Ecto neural progenitor cell (in vitro differentiated cells): ENCODE measurements at places on chromosomes 4 and X.

DNA sequence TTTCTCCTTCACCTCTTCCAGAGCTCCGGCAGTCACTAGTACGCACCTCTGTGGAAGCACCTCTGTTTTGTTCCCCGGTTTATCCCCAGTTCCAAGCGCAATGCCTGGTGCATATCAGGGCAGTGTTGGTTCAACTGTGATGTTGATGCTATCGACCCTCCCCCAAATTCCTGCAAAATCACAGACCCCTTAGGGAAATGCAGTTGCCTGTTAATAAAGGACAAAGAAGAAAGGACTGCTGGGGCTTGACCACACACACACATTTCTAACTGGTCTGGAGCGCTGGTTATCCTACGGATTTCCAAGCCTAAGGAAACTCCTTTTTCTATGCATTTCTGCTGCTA lies 530 bp upstream of the NMU start:
- DNase-seq: no peak

GRCh38 chr4:38930204-38930603 lies 62.6 kb downstream of the FAM114A1 start:
- DNase-seq: no peak

DNA sequence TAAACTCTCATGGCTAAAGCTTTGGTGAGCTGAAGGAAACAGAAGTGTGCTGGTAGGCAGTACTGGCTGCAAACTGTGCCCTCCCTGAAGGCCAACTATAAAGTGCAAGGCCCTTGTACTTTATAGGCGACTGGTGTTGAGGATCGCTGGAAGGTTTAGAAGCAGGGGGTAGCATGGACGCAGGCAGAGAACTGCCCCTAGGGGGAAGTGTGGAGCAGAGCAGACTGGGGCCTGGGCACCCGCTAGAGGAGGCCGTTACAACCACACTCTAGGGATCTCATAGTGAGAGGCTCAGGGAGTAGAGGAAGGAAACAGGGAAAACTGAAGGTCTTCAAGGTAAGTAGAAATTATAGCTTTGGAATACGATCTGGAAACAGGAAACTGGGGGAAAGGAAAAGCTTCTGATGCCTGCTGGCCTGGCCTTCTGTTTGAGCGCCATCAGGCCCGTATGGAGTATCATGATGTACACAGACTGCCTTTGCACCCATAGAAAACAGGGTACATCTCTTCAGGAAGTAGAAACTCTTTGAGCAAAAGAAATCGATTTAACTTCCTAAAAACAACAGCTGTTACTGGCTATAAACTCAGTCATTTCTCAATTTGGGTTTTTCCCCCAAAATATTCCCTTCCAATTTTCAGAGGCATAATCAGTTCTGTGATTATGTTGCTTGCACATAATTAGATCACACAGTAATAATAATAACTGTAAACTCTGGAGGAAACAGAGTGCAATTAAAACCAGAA lies 23.9 kb upstream of the TMSB4X start:
- peak; percentile 78 for DNase-seq

GRCh38 chr4:77804471-77804870 lies 14.7 kb downstream of the CNOT6L start:
- DNase-seq: no peak

DNA sequence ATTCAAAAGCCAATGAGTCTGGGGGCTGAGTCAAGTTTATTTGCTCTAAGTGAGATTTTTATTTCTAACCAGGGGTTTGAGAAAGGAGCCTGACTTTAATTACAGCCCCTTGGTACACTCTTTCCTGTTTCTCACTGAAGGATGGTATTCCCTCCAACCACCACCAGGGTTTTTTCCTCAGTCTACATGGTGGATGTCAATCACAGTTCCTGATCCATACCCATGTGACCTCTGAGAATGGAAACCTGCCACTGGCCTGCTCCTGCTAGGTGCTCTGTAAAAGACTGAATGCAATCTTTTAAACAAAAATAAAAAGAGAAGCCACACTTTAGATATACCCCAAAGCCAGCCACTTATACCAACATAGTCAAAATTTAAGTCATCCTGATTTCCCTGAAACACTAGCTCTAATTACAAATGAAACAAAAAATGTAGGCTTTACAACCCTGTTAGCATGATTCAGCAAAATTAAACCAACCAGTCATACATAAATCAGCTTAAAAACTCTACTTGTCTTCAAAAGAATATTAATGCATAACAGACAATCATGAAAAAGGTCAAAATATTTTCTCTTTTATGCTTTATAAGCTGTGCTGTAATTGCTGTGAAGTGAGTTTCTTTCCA lies 112.1 kb upstream of the NWD2 start:
- DNase-seq: no peak

GRCh38 chrX:154818916-154819770 lies 13.9 kb upstream of the MPP1 start:
- DNase-seq: no peak

DNA sequence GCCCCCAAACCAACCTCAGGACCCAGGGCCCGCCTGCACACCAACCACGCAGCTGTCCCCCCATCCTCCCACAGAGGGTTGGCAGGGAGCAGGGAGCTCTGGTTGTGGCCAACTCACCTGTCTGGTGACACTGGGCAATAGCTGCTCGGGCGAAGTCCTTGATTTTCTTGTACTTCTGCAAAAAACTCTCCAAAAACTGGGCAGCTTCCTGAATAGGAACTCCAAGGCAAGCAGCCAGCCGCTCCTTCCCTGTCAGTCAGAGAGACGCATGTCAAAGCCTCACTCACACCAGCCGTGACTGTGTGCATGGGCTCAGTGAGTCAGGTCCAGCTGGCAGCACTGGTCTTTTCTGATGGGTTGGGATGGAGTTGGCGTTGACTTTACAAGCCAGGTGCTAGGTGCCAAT lies 26.4 kb downstream of the NAT8L start:
- DNase-seq: no peak

- no peak for DNase-seq
These were observed 137.2 kb upstream of the HS3ST1 start for GRCh38 chr4:11565899-11566298.

DNA sequence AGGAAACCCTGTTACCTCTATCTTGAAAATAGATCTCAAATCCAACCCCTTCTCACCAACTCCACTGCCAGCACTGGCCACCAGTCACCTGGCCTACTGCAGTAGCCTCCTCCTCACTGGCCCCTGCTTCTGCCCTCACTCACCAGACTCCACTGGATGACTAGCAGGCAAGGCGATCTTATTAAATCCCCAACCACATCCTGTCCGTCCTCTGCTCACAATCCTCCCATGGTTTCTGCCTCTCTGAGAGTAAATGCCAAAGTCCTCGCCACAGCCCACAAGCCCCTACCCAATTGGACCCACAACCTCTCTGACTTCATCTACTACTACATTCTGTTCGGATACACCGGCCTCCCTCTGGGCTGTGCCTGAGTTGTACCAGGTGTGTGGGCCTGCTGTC lies 5.4 kb upstream of the PIM2 start:
- no peak for DNase-seq

GRCh38 chr4:129821073-129821472 lies 725.1 kb downstream of the C4orf33 start:
- no peak for DNase-seq

GRCh38 chr4:10582059-10582686 lies 102.4 kb downstream of the CLNK start:
- no peak for DNase-seq

GRCh38 chr4:161343569-161343950 lies 820.2 kb downstream of the FSTL5 start:
- no peak for DNase-seq

- DNase-seq: no peak
These were observed 7.9 kb upstream of the ATRX start for GRCh38 chrX:77793946-77794345.

DNA sequence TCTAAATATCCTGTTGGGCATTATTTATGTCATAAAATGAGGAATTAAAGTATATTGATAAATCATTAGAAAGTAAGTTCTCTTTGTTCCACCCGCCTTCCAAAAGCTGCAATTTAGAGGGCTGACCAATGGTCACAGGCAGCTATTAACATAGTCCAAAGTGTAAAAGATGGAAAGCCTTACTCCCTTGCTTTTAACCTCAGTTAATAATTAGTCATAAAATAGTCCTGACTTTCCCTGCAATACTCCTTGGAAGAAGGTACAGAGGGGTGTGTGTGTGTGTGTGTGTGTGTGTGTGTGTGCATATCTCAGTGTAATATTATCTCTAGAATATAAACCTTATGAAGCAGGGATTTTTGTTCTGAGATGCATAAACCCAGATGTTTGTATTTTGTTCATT lies 275.4 kb downstream of the FAT4 start:
- no peak for DNase-seq

DNA sequence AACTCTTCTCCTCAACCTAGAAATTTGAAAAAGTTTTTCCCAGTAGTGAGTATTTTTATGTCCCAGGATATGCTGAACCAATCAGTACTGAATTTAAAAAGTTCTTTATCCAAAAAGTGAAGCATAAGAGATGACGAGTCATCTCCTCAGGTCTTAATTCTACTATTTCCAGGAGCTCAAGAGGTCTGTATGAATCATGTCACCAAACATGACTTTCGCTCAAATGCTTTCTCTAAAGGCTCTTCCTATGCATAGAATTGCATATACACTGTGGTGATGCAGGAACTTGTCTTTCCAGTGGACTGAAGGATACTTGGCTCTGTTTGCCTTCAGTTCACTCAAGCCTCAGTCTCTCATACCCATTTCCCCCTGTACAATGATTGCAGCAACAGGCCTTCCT lies 36.1 kb downstream of the ZNF41 start:
- DNase-seq: no peak

DNA sequence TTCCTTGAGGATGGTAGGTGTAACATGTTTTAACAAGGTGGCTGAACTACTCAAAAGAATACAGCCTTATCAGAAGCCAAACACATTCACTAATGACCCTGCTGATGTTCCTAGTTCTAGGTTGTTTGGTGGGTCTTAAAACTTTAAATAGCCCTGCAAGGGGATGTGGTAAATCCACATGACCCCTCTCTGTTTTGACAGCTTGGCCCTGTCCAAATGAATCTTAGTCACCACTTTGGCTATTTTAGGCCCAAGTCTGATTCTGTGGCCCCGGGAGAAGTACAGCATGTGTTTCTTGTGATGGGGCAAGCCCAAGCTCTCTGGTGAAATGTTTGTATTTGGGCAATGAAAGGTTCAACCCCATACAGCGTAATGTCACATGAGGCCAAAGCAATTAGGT lies 54.5 kb upstream of the GPR34 start:
- no peak for DNase-seq

DNA sequence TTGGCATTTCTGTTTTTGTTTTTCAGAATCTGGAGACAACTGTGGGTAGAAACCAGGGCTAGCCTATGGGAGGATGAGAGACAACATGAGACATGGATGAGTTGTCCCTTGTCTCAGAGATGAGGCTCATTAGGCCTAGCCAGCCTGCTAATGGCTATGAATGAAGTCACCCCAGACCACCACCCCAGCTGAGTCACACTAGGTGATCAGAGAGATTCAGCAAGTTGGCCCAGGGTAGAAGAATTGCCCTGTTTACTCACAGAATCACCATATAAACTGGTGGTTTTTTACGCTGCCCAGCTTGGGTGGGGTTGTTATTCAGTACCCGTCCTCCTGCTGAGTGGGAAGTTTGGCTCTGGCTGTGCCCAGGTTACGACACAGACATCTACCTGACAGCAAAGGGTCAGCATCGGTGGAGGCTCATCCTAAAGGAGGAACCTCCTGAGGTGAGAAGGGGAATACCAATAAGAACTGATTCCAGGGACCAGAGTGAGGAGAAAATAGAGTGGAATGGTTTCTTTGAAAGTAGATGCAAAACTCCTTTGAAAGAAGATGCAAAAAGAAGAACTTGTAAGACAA lies 17.2 kb upstream of the ARSJ start:
- no peak for DNase-seq

- no peak for DNase-seq
These were observed 194.4 kb upstream of the LDB2 start for GRCh38 chr4:17092736-17093437.

DNA sequence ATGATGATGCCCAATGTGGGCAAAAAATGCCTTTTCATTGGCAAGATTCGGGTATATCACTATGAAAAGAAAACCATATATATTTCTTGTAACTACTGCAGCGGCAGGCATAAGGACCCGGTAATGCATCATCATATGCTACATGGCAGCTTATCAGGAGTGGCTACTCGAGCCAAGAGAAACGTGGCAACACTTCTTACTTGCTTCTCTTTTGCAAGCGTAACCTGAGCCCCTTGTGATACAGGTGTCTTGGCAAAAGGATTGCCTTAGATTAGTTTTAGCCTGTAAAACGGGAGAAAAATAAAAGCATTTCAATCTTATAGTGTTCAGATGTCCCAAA lies 280.3 kb downstream of the SPRY1 start:
- DNase-seq: no peak

DNA sequence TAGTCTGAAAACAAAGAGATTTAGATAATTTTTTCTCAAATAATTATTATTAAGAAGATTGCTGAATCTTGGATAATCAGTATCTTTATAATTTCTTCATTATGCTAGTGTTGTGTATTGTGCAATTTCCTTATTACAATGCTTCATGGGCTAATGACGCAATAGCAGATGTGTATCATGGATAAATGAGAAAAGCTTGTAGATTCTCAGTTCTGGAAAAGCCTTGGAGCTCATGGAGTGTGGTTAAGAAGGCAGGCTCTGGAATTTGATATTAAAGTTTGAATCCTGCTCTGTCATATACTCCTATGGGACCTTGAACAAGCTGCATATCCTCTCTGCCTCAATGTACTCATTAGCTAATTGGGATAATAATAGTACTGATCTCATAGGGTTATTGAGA lies 18.9 kb upstream of the CXCL8 start:
- no peak for DNase-seq

- DNase-seq: no peak
These were observed 187.5 kb upstream of the ETNPPL start for GRCh38 chr4:108950158-108950915.

- no peak for DNase-seq
These were observed 119.3 kb upstream of the AP1S2 start for GRCh38 chrX:15973946-15974345.

DNA sequence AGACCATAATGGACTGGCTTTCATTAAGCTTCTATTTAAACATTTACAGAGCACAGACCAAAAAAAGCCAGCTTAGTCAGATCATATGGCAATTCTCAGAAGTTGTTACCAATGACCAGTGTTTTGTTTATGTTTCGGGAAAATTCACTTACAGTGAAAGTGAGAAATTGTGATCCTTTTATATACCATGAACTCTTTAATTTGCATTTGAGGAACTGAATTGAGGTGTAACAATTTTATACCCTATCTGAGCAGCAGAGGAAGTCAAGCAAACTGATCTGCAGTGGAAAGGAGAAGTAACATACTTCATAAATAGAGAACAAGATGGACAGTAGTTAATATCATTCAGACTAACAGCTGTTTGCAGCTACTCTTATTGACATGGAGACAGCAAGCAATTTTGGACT lies 97.1 kb downstream of the TMA16 start:
- no peak for DNase-seq

GRCh38 chr4:156194896-156195295 lies 241.2 kb upstream of the CTSO start:
- no peak for DNase-seq

- no peak for DNase-seq
These were observed 52.6 kb downstream of the HTT start for GRCh38 chr4:3127112-3127511.

GRCh38 chrX:112731793-112732192 lies 52.1 kb upstream of the LHFPL1 start:
- DNase-seq: no peak
